ENCODE measurements at places on chromosomes 13 and 19. TPM values are rescaled to one million over a fixed set of nuclear protein-coding genes. Genes with fewer than 3 reads are reported as not detected.

Gene MAB21L1
- 2.4 TPM for total RNA-seq

Gene EPSTI1
- total RNA-seq: 7.9 TPM

Gene ATP5F1D
- total RNA-seq: 78.0 TPM

Gene PHF11
- total RNA-seq: 18.2 TPM

Gene NLRP8
- not detected for total RNA-seq

Gene ZNF763
- 1.1 TPM for total RNA-seq

Gene ZNF665
- 3.6 TPM for total RNA-seq

Gene CDX2
- total RNA-seq: not detected

Gene SERP2
- 12.1 TPM for total RNA-seq

Gene SERTM1
- not detected for total RNA-seq

DNA sequence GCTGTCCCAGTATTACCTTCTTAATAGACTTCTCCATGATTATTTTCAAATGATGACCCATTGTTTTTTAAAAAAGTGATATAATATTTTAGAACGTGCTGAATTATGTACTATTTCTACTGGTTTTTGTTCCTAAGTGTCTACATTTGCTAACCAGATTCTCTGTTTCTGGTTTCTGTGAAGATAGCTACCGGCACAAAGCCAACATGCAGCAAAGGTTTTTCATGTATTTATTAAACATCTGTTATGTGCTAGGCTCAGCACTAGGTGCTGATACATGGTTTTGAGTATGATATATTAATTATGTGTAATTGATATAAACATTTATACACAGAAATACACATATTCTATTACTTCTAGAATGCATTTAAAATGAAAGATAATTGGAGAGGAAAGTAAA, 1035.6 kb downstream of the PCDH17 start:
- DNase-seq: no peak

GRCh38 chr19:41535029-41535622, 40.8 kb upstream of the CEACAM21 start:
- no peak for DNase-seq

DNA sequence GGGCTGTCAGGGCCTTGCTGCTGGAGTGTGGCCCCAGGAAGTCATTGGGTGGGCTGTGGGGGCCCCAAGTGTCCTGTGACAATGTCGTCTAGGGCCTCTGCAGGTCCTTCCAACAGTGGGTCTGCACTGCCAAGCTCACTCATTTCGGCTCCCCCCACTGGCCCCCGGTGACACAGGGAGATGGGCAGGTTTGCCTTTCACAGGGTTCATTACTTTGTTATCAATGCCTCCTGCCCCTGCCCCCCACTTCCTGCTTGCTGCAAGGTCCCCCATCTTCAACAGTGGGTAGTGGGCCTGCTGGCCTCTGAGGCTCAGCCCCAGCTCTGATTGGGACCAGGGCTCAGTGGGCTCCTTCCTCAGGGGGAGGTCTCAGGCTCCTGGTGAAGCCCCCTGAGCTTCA, 149.8 kb downstream of the URI1 start:
- no peak for DNase-seq

DNA sequence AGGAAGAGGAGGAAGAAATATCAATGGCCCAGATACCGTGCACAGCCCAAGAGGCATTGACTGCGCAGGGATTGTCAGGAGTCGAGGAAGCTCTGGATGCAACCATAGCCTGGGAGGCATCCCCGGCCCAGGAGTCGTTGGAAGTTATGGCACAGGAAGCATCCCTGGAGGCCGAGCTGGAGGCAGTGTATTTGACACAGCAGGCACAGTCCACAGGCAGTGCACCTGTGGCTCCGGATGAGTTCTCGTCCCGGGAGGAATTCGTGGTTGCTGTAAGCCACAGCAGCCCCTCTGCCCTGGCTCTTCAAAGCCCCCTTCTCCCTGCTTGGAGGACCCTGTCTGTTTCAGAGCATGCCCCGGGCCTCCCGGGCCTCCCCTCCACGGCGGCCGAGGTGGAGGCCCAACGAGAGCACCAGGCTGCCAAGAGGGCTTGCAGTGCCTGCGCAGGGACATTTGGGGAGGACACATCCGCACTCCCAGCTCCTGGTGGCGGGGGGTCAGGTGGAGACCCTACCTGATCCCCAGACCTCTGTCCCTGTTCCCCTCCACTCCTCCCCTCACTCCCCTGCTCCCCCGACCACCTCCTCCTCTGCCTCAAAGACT, 36.0 kb downstream of the KEAP1 start:
- no peak for DNase-seq

- peak; percentile 7 for DNase-seq
These were observed 126.6 kb downstream of the AKAP11 start for GRCh38 chr13:42398533-42398932.

GRCh38 chr19:39838569-39838968, 4.6 kb upstream of the DYRK1B start:
- DNase-seq: no peak

DNA sequence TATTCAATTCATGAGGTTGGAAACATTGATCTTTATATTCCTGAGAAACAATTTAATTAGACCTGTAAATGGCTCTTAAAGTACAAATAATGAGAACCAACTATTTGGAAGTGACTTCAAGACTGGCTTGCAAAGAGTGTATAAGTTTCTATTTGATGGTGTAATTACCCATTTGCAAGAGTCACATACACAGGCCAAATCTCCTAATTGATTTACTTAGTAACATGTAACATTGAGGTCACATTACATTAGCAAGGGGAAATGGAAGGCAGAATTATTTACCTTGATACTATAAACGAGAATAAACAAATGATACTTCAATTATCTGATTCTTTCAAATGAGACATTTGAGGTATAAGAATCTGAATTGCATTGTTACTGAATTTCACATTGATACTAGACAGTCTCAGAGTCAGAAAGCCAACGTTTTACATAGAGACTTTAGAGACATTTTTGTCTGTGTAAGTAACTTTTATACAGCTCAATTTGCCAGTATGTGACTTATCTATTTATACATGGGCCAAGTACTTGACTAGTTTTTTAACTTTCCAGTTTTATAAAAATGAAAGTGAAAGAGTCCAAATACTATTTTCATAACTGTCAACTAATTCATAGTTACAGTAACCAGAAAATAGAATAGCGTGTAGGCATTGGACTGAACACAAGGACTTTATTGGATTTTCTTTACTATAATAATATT, 95.6 kb upstream of the RFC3 start:
- no peak for DNase-seq

DNA sequence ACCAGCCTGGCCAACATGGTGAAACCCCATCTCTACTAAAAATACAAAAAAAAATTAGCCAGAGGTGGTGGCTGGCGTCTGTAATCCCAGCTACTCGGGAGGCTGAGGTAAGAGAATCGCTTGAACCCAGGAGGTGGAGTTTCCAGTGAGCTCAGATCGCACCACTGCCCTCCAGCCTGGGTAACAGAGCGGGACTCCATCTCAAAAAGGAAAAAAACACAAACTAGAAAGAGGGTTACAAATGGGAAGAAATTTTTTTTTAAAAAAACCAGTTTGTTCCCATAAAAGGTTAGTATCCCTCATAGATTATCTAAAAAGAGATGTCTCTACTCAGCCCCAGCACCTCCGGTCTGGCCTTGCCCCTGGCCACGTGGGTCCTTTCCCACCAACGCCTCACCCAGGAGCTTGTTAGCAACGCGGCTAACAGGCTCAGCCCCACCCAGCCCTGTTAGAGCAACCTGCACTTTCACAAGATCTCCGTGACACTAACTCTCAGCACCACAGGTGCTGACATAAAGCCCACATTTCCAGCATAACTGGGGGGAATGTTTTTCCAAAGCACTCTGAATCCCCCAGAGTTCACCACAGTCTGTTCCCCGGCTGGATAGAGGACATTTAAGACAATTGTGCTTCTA, 4.3 kb downstream of the DMKN start:
- no peak for DNase-seq

DNA sequence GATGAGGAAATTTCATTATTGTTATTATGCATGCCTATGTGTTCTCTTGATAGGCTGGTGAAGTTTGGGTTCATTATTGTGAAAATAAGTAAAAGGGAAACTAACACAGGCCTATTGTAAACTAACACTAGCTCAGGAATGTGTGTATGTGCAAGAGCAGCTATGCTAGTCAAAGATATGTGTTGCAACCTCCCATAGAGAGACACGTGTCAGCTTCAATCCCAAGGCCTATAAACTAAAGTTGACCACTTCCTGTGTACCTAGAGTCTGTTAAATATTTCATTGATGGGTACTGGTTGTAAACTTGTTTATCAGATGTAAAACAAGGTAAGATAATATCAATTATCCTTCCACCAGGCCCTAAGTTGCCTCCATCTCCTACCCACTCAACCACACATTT, 44.7 kb upstream of the ZNF30 start:
- peak; percentile 9 for DNase-seq

- DNase-seq: peak; percentile 47
These were observed 27.0 kb downstream of the TNFSF11 start for GRCh38 chr13:42600943-42601342.

- no peak for DNase-seq
These were observed 1.2 kb downstream of the SEMA6B start for GRCh38 chr19:4557971-4558941.

DNA sequence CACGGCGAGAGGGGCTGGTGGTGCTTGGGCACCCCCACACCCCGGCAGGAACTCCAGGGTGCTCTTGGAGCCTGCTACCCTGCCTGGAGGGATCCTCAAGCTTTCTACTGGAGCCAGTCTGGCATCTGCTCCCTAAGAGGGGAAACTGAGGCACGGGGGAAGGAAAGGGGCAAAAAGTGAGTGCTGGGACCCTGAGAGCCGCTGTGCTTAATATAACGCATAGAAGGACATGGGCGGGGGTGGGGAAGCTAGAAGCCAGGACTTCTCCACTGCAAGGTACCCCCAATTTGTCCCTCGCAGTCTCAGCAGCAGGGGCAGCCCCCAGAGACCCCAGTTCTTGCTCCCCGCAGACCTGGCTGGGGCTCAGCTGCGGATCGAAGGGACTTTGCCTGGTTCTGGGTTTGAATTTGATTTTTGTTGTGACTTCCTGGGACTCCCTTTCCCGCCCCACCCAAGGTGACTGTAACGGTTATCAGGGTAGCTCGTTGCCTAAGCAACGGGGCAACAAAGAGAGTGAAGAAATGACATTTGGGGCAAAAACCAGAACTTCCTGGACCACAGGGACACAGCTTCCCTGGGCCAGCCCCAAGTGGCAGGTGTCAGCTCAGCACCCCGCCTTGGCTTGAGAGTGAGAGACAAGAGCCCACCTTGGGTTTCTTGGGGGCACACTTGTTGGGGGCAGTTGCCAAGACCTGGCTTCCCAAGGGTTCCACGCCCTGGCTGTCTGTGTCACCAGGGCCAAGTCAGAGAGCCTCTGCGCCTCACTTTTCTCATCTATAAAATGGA, 638 bp downstream of the ADGRE5 start:
- peak; percentile 64 for DNase-seq

GRCh38 chr13:67372868-67373464, 142.8 kb upstream of the PCDH9 start:
- DNase-seq: no peak

DNA sequence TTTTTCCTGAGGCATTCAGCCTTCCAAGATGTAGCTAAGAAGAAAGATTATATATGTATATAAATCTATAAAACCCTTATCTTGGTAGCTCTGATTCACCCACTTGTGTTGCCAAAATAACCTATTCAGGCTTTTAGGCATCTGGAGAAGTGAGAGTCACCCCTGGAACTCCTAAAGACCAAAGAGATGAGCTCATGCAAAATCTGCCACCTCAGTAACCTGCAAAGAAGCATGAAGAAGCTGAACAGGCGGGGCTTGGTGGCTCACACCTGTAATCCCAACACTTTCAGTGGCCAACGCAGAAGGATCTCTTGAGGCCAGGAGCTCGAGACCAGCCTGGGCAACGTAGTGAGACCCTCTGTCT, 393.7 kb downstream of the FOXO1 start:
- peak; percentile 21 for DNase-seq

DNA sequence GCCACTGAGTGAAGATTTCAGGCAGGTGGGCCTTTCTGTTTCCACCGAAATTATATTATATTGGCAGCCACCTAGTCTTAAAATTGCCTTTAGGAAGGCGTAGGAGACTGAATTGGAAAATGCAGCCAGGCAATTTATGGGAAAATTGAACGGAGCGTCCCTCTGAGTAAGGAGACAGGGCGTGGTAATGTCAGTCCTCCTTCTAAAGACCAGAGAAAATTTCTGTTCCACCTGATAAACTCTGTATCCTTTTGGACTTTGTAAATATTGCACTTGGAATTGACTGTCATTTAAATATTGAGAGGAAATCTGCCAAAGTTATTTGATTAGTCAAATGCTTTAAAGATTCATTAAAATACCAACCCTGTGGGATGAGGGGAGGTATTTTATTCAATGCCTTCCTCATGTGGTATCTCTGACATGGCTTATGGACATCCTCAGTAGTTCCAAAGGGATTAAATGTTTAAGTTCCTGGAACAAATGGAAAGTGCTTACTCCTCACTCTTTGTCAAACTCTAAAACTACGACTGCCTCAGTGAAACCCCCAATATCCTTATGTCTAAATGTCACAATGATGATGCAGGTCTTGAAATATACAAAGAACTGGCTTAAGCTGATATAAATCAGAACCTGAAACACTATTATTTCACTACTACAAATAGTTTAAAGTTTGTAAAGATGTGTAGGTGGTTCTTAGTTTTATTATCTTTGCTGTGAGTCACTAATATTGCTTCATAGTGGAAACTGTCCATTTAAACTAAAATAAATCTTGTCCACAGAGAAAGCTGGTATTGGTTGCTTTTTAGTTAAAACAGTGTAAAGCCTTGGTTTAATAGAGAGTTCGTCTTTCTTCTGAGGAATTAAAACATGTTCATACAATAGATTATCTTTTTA, 203.2 kb downstream of the FGF14 start:
- no peak for DNase-seq

GRCh38 chr19:44939668-44940067, 2.4 kb upstream of the APOC4 start:
- DNase-seq: no peak

- no peak for DNase-seq
These were observed 42.5 kb upstream of the C13orf42 start for GRCh38 chr13:51153527-51153926.

- no peak for DNase-seq
These were observed 179.7 kb downstream of the SPRY2 start for GRCh38 chr13:80161219-80161618.

DNA sequence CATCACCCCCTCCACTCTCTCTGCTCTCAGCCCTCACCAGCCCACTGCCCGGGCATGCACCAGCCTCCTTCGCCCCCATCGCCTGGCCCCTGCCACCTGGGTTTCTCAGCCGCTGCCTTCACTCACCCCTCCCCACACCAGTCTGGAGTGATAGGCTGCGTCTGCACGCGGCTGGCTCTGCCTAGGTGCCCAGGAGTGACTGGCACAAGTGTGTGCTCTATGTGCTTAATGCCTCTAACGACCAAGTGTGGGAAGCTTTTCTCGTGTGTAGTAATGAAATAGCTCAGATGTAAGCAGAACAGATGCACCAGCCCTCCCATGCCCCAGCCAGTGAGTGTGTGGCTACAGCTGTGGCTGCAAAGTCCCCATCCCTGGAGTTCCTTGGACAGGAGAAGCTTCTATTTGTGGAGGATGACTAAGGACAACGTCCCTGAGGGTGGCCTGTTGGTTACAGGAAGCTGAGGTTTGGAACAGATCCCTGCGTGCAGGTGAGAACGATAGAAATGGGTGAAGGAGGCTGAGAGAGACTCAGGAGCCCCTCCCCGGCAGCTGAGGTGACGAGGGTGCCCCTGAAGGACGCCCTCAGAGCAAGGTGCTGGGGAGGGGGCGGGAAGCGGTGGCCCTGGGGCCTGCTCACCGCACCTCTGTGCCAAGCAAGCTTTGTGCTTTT, 35.6 kb downstream of the ATP11A start:
- DNase-seq: peak; percentile 68

GRCh38 chr19:42200116-42200715, 17.3 kb downstream of the DEDD2 start:
- DNase-seq: no peak

GRCh38 chr19:30551271-30551670, 179.1 kb downstream of the ZNF536 start:
- no peak for DNase-seq

- DNase-seq: peak; percentile 54
These were observed 88.9 kb upstream of the RNF113B start for GRCh38 chr13:98265692-98266551.

All from RPMI7951 (cell line).